ENCODE measurements at places on chromosomes 7 and 10.

- DNase-seq = no peak
Observed at GRCh38 chr7:121286186-121286585, 42.6 kb upstream of the WNT16 start.

DNA sequence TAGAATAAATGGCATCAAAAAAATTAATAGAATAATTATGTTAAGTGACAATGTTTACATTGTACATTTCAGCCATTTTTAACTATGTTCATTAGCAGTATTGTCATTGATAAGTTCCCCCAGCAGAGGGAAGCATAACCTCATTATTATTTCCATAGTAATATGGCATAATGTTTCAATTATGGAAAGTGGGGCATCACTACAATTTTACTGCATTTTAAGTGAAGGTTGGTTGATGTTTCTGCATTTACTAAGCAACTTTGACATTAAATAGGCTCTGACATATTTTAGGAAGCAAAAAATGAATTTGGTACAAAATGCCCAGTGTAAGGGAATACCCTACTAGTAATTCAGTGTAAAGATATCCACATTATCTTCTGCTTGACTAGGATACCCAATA is 218.3 kb downstream of the SEMA3A start:
- DNase-seq = no peak

GRCh38 chr7:78642751-78643150 is 810.7 kb downstream of the MAGI2 start:
- no peak for DNase-seq

DNA sequence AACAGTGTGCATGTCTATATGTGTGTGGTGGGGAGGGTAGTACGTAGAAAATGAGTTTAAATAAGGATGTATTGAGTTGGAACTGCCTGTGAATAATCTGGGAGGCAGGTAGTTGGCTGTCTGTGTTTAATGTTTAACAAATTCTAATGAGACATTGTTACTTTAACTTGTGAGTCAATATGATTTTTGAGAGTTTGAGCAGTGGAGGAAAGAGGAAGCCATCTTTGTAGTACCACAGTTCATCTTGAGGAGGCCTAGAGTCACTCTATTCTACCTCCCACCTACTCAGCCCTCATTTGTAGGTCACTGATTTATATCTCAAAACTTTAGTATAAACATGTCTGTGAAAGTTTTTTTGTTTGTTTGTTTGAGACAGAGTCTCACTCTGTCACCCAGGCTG is 129.9 kb upstream of the ITGB1 start:
- DNase-seq = no peak

- DNase-seq = no peak
Observed at GRCh38 chr7:12385364-12385786, 18.3 kb downstream of the VWDE start.

GRCh38 chr10:112460366-112460765 is 13.4 kb downstream of the VTI1A start:
- DNase-seq = no peak

DNA sequence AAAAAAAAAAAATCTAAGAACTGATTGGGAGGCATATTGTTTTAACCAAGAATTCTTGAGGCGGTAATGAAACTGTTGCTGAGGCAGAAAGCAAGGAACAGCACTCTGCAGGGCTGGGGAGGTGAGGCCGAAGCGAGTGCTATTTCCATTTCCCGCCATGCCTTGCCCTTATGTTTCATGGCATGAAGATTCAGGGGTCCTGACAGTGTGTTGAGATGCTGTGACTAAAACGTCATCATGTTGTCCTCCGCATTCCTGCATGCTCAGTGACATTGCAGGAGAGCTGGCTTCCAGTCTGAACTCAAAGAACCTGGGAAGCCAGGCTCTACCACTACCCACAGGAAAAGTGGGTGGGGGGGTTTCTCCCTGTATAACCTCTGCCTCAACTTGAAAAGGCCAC is 85.2 kb downstream of the EBF3 start:
- DNase-seq = no peak

- DNase-seq = no peak
Observed at GRCh38 chr10:51564896-51565510, 134.4 kb downstream of the CSTF2T start.

DNA sequence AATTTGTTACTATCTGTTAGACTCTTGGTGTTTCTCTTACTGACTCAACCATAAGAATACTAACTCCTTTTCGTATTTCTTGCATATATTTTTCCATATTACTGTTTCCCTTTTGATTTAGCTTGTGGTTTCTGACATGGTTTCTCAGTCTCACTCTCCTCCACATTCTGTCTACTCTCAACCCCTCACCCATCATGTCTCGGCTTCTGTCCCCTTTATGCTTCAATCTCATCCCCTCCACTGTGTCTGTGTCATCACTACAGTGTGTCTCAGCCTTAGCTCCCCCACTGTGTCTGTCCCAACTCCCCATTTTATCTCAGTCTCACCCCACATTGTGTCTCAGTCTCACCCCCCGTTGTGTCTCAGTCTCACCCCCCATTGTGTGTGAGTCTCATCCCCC is 126.9 kb downstream of the VIPR2 start:
- no peak for DNase-seq

DNA sequence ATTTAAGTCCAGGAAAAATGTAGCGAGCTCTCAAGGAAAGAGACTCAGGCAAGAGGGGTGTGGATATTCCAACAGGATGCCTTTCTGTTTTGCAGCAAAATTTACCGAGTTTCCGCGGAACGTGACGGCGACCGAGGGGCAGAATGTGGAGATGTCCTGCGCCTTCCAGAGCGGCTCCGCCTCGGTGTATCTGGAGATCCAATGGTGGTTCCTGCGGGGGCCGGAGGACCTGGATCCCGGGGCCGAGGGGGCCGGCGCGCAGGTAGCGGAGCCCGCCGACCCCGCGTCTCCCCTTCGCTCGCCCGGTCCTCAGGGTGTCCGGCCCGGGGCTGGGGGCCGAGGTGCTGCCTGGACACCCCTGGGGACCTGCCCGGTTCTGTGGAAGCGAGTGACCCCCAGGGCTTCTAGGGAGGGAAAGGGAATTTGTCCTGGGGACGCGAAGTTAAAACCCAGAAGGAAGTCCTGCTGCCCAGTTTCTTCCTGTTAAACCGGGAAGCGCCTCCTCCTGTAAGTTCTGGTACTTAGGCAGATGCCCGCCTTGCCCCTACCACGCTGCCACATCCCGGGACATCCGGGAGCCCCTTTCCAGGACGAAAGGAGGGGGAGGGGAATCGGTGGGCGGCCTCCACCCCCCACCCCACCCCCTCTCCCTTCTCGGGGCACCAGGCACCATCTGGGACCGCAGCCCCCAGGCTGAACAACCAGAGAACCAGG is 2.5 kb downstream of the VSTM2A start:
- no peak for DNase-seq

DNA sequence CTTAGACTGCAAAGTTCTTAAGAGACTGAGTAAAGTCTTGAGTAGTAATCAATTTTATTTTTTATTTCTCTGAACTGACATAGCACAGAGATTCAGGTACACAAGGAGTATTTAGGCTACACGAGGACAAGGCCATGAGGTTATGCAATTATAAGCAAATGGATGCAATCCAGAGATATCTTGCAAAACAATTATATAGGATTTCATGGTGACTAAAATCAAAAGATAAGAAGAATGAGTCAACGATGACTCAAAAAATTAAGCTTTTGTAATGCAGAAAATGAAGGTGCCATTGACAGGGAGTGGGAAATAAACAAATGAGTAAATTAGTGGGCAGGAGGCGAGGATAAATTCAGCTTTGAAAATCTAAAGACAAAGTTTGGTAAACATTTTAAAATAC is 66.7 kb upstream of the MYO3A start:
- DNase-seq = no peak

GRCh38 chr10:96229568-96230030 is 41.8 kb downstream of the BLNK start:
- peak; percentile 6 for DNase-seq

DNA sequence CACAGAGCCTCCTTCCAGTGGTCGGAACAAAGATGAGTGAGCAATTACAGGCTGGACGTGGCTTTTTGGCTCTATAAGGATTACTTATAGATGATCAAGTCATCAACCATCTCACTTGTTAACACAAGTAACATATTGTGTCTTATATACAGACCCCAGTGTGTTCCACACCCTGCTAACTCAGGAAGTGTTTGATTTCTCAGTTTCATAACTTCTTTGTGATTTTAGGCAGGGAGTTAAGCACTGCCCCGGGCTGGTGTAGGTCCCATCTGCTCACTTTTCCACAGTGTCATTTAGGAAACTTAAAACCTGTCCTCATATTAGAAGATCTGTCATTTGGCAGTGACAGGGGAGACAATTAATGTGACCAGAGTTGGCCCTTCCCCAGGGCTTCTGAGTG is 6.2 kb downstream of the FOXI2 start:
- no peak for DNase-seq

DNA sequence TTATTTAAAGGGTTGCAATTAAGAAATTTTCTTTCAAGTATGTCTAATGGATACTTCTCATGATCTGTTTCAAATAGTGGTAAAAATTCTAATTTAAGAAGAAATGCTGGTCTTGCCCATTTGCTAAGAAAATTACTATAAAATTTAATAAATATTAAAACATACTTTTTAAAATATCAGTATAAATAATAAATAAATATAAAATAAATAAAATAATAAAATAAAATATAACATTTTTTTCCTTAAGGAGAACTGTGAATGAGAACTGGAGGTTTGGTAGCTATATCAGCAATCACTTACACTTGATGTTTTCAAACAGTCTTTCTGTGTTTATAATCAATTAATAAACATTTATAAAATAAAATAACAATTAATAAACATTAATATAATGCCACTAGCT is 266.1 kb downstream of the HGF start:
- DNase-seq = no peak

- DNase-seq = no peak
Observed at GRCh38 chr7:148245381-148245780, 345.2 kb upstream of the C7orf33 start.

DNA sequence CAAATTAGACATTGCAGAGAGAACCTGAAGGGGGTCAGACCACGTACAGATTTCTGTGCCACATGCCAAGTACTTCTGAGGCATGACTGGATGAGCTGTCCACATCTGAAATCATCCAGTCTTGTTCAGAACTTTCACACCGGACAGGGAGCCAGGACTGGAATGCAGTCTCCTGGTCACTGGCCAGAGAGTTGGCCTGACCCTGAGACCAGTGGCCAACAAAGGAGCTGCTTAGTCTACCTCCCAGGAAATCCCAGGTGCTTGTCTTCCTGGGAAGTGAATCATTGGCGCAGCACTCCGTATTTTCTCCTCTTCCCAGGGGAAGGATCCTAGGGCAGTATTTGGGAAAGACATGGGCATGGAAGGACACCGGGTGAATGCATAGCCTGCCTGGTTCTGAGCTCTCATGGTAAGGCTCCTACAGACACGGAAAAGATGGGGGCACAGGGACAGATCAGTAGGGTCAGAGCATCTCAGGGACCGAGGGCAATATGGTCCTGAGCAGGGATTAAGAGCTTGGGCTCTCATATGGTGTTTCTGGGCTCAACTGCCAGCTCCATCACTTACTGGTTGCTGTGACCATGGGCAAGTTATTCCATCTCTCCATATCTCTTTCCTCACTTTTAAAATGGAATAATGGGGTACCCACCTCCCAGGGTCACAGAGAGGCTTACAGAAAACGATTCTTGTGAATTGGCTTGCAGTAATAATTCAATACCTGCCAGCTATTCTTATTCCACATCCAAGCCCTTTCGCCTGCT is 1.3 kb upstream of the SCD start:
- no peak for DNase-seq

DNA sequence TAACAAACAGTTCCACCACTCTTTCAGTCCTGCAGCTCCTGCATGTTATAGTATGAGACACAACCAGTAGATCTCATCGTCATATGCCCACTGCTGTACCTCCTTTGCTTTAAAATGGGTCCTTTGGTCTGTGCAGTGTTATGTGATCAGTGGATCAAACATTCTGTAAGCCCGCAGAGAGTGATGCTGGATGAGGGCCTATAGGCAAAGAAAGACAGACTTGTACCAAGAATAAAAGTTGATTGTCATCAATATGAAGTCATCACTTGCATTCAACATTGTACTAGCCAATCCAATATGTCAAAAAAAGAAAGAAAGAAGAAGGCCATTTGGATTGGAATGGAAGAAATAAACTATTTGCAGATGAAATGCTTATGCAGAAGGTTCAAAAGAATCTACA is 79.8 kb upstream of the PHYHIPL start:
- DNase-seq = no peak

GRCh38 chr7:92632791-92633190 is 42.6 kb upstream of the FAM133B start:
- DNase-seq = no peak

DNA sequence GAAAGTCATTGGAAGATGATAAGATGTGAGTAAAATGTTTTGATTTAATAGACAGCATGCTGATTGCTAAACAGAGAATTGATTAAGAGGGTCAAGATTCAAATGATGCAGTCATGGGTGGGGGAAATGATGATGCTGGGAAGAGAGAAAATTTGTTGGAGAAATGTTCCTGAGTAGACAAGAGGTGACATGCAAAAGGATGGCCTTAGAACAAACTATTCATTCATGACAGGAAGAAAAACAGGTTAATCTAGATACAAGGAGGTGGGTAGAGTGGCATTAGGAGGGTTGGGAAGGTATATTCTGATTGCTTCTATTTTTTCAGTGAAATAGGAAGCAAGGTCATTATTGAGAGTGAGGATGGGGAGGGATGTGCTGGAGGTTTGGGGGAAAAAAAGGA is 146.7 kb downstream of the SEM1 start:
- DNase-seq = no peak

DNA sequence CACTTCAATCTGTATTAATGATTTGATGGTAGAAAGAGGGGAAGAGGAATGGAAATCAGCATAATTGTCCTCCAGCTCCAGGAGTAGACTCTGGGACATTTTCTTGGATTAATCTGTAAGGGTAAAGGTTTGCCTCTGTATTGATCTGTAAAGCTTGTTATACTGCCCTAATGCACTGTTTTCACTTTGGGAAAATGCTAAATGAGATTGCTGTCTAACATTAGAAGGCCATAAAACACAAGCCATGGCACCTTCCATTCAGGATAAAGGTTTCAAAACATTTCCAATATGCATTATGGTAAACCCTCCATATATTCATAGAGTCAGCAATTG is 222.8 kb upstream of the PLXNA4 start:
- no peak for DNase-seq

DNA sequence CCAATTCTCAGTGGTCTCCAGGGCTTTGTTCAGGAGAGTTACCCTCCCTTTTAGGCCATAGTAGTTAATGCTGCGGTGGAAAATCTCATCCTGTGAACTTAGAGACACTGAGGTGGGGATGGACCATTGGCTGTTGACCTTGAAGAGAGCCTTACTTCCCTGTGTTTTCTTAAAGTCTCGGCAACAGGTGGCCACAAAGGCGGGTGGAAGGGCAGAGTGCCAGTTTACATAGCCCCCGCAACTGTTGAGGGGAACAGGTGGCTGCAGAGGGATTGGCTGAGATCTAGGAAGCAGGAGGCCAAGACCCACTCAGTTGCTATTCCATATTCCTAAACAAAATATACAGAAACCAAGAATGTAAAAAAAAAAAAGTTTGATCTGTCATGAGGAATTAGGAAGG is 160.6 kb downstream of the ST7 start:
- DNase-seq = no peak

DNA sequence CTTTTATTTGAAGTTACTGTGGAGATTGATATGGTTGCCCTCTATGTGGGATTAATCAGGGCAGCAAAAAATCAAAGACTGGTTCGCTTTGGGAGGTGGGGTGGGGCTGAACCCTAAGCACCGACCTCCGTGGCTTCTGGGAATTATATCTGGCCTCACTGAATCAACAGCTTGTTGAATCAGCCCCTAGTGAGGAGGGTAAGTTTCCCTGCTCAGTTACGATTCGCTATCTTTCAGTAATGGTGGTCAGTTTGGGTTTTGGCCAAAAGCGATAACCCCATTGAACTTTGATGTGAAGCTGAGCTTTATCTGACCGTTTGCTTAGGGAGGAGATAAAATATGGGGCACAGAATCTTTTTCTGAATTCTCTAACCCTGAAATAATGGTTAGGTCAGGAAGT is 16.6 kb upstream of the ARPC1A start:
- no peak for DNase-seq
